ENCODE measurements at places on chromosomes 11 and 22.

DNA sequence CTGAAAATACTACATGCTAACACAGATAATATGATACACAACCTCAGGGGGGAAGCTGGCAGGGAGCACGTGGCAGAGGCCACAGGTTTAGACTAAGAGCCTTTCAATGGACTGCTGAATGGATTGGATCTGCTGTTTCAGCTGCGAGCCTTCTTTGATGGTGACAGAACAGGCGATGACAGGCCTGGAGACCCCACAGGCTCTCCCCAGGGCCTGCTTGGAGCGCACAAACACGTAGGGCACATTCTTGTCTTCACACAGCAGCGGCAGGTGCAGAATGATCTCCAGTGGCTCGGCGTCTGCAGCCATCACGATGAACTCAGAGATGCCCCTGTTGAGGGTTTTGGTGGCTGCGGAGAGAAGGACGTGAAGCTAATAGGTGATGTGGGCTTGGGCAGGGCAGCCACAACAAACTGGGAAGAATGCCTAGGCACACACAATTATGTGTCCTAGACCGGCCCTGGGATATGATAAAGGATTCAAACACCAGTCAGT, 13.8 kb downstream of the SNU13 start:
- no peak for DNase-seq

GRCh38 chr22:49344656-49345055, 483.0 kb downstream of the BRD1 start:
- no peak for DNase-seq

GRCh38 chr22:36807627-36808026, 9.2 kb downstream of the PVALB start:
- no peak for DNase-seq

- DNase-seq: no peak
Observed at GRCh38 chr11:106076171-106076918, 802 bp downstream of the KBTBD3 start.

DNA sequence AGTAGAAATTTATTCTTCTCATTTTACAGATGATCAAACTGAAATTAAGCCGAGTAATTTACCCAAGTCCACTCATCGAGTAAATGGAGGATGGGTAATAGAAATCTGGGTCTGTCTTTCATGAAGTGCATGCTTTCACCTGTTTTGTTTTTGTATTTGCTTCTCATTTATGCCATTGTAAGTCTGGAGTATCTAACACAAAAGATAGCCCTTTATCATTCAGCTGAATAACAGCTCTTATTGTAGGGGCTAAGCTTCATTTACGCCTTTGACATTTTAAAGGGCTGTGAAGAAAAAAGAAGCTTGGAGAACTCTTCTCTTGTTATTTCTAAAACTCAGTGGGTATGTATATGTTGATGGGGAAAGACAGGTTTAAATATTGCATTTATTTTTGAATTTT, 1196.2 kb upstream of the TENM4 start:
- DNase-seq: no peak

- DNase-seq: no peak
Observed at GRCh38 chr11:31863170-31863832, 52.2 kb upstream of the PAX6 start.

DNA sequence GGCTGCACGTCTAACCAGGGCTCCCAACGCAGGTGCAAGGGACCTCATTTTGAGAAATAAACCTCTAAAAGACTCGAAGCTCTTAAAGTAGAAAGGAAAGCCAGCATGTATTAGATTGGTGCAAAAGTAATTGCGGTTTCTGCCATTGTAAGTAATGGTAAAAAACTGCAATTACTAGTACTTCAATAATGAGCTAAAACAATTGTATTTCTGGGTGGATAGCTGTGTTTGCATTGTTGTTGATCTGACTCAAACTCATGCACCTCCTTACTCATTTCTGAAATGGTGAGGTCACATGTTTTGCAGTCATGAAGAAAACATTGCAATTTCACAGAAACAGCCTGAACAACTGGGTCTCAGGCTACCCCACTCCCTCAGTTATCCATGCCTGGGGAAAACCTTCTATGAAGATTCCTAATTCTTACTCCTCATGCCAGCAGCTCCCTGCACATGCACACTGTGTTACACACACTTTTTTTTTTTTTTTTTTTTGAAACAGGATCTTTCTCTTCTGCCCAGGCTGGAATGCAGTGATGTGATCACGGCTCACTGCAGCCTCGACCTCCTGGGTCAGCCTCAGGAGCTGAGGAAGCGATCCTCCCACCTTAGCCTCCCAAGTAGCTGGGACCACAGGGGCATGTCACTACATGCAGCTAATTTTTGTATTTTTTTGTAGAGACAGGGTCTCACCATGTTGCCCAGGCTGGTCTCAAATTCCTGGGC, 24.6 kb downstream of the VWCE start:
- no peak for DNase-seq

DNA sequence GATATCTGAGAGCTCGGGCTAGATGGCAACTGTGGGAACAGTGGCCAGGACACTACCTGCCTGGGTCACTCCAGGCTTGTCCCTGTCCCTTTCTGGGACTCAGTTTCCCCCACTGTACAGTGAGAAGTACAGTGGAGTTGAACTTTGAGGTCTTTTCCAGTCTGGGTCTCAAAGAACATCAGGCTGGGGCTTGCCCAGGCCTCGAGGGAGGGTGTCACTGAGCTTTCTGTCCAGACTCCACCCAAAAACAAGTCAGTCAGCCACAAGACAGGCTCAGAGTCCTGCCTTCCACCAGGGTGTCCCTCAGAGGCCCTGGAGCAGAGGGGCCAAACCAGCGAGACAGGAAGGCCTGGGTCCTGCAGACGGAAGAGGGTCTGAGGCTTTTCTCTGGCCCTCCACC, 2.0 kb upstream of the PLA2G3 start:
- no peak for DNase-seq

DNA sequence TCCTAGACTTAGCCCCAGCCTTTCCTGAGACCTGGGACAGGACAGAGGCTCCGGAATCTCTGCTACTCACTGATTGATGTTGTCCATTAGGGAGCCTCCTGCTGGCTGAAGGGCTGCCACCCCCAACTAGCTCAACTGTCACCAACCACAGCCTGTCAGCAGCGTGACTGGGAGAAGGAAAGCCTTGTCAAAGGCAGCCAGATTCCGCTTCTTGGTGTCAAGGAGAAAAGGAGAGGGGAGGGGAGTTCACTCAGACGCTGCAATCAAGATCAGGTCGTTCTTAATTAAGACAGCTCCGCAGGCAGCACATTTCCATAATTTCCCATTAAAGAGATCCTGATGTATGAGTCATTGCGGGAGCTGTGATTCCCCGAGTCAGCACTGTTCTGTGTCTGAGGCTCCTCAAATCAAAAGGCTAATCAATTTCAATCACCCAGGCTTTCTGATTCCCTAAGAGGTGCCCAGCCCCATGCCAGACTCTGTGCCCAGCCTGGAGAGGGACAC, 152.8 kb upstream of the ZBED5 start:
- DNase-seq: no peak

DNA sequence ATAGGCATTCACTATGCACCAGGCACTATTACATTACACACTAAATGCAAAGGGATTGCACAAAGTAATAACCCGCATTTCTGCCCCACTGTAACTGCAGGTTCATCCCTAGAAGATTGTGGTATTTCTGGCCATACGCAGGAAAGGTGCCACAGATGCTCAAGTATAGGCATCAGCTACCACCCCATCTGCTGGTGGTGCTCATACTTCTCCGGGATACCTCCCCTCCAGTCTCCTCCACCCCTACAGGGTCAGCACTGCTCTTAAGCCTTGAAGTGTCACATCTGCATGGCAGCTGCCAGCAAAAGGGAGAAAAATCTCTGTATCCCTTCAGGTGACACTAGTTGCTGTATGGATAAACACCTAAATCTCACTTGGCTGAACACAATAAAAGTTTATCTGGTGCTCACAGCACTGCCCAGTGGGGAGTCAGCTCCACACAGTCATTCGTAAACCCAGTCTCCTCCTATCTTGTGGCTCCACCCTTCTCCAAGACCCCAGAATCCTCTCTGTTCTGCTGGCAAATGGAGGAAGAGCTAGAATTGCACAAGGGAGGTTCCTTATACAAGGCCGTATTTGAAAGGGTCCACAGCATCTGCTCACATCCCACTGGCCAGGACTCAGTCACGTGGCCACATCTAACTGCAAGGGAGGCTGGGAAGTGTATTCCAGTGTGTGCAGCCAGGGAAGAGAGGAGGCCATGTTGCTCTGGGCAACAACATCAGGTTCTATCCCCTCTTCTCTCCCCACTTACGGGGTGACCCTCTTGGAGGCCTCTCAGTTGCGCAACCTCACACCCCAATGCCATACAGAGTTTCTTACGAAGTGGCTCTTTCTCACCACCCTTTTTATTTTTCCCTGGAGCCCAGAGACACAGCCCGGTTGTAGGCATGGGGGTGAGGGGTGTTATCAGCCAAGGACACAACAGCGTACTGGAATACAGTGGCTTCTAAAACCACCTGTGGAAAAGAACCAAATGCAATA, 114.7 kb downstream of the BUD13 start:
- no peak for DNase-seq

GRCh38 chr22:46280999-46281623, 13.3 kb downstream of the TTC38 start:
- DNase-seq: no peak

DNA sequence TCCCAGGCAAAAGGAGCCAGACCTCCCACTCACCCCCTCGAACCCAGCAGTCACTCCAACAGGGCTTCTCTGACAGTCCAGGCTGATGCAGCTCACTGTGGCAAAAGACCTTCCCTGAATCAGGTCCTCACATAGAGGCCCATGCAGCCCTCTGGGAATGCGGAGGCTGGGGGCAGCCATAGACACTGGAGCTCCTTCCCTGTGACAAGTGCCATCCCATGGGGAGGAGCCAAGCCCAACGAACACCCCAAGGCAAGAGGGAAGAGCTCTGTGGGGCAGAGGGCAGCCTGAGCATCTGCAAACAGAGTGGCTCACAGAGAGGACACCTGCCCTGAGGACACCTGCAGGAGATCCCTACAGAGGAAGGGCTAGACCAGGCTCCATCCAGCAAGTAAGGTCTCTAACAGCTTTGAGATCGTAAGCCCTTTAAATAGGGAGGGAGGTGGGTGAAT, at the start of gene LINC01488:
TSS of gene LINC01488 (plus strand) at position 271 of the 452 bp plus-strand sequence.
- DNase-seq: no peak

- no peak for DNase-seq
Observed at GRCh38 chr11:111059726-111060125, 185.8 kb upstream of the POU2AF2 start.

DNA sequence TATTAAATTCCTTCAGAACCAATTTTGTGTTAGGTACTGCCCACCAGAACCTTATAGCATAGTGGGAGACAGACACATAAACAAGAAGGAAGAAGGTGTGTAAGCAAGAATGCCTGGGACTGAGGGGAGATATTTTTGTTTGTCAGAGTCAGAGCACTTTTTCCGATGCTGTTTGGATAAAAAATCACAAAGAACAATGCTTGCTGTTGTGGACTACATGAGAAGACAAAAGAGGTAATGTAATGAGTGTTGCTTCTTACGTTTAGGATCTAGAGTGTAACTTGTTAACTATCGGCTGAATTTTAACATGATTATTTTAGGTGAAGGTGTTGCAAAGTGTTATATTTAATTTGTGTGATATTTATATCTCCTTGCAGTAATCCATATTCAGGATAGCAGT, 84.9 kb downstream of the ATM start:
- no peak for DNase-seq

- no peak for DNase-seq
Observed at GRCh38 chr11:134987223-134987768, 575.3 kb upstream of the B3GAT1 start.

GRCh38 chr11:28760676-28761390, 652.6 kb downstream of the METTL15 start:
- DNase-seq: no peak

GRCh38 chr11:6719576-6719975, 36.4 kb upstream of the MRPL17 start:
- DNase-seq: no peak

DNA sequence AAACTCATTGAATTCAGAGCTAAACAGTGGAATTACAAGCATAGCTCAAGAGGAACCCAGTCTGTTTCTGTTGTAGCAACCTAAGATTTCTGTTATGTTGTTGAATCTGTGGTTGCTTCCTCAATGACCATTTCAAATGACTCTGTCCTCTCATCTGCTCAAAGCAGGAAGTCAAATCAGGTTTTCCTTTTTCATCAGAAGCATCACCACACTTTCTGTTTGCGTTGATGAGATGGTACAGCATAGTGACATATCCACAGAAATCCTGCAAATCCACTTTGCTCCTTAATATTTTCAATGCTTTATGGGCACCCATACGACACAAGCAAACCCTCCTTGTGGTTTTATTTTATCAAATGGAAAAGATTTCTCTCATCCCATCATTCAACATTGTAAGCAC, 12.6 kb upstream of the UCP2 start:
- no peak for DNase-seq

DNA sequence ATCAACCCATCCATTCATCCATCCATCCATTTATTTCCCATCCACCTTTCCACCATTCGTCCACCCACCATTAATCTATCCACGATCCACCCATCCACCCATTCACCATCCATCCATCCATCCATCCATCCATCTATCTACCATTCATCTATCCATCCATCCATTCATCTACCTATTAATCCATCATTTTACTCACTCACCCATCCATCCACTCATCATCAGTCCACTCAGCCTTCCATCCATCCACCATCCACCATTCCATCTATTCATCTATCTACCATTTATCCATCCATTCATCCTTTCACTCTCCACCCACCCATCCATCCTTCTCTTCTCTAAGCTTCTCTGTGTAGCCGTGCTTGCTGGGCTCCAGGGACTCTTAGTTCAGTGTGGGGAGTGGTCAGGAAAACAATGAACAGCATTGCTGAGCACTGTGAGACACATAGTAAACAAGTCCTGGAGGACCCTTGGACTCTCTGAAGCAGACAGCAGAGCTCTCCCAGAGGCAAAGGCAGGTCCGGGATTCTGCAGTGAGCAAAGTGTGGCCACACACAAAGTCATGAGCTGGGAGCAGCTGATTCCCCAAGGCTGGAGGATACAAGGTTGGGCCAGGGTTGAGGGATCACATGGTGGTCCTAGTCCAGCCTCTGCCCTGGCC, 642.2 kb downstream of the BRD1 start:
- DNase-seq: no peak

DNA sequence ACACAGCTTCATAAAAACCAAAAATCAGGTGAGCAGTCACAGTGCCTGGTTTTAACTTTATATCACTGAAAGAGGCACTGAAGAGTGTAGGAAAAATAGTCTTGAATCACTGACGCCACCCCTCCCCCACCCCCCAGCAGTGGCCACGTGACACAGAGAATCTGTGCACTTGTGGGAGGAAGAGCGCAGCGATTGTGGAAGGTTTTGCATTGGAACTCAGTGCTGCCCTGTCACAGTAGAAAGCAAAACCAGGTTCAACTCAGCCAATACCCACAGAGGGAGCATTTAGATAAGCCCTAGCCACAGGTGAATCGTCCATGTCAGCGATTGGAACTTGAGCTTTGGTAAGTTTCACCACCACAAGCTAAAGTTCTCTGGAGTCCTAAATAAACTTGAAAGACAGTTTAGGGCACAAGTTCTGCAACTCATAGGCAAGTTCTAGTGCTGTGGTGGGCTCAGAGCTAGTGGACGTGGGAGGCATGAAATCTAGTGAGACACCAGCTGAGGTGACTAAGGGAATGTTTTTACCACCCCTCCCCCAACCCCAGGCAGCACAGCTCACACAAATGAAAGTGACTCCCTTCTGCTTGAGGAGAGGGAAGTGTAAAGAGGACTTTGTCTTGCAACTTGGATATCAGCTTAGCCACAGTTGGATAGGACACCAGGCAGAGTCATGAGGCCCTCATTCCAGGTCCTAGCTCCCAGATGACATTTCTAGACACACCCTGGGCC, 13.3 kb downstream of the OR52B2 start:
- DNase-seq: no peak
